Stomach (tissue), 19 donors: ENCODE measurements at places on chromosomes 6 and 20. TPM values are rescaled to one million over a fixed set of nuclear protein-coding genes. Genes with fewer than 3 reads are reported as not detected.

GRCh38 chr6:116695401-116695800 is 14.4 kb downstream of the KPNA5 start:
- no peak for DNase-seq

The PSORS1C2 gene
- not detected for total RNA-seq

The NTSR1 gene
- not detected for total RNA-seq

GRCh38 chr6:144292372-144292771 is 7.2 kb downstream of the UTRN start:
- DNase-seq: no peak

The MMP24 gene
- total RNA-seq: not detected

DNA sequence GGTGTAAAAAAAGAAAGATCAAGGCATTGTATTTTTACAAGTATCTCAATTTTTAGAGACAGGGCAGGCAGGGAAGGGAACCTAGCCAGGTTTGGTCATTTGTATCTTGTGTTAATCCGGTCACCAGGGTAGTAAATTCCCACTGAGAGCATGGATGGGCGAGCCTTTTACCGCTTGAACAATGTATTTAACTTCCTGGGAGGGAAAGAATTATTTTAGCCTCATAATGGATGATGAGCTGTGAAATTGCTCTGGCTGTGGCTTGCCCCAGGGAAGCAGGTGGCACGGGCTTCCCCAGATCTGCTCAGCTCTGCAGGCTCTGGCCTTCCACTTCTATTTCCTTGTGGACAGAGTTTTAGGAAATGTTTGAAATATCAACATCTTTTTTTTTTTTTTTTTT is 72.9 kb downstream of the TOX2 start:
- DNase-seq: no peak

The SLC32A1 gene
- total RNA-seq: not detected

DNA sequence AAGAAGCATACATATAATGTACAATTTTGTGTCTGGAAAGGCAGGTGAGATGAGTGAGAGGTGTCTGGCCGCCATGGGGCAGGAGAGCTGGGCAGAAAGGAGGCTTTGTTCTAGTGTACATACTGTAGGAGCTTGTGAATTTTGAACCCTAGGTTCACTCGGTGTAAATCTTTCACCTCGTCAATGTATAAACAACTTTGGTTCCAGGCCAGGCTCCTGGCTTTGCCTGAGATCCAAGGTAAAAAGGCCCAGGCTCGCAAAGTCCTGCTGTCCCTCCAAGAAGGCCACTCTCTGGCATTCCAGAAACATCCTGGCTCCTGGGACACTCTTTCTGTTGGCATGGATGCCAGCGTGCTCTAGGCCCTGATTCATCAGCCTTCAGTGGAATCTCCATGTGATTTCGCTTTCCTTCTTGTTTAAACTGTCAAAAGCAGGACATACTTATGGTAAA is 7.1 kb upstream of the SLC22A7 start:
- no peak for DNase-seq

DNA sequence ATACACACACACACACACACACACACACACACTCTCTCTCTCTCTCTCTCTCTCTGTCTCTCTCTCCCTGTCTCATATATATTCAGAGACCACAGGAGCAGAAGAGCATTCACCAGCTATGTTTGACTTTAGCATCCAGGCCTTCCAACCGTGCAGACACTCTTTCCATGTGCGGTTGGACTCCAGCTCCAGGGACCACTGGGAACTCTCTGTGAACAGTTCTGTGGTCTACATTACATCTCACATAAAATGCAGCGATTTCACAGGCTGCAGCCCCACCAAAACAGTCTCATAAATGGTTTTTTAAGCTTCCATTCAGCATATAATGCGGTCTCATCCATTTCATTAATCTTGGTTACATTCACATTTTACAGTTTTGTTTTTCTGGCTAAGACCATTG is 508.4 kb upstream of the SULF2 start:
- no peak for DNase-seq

DNA sequence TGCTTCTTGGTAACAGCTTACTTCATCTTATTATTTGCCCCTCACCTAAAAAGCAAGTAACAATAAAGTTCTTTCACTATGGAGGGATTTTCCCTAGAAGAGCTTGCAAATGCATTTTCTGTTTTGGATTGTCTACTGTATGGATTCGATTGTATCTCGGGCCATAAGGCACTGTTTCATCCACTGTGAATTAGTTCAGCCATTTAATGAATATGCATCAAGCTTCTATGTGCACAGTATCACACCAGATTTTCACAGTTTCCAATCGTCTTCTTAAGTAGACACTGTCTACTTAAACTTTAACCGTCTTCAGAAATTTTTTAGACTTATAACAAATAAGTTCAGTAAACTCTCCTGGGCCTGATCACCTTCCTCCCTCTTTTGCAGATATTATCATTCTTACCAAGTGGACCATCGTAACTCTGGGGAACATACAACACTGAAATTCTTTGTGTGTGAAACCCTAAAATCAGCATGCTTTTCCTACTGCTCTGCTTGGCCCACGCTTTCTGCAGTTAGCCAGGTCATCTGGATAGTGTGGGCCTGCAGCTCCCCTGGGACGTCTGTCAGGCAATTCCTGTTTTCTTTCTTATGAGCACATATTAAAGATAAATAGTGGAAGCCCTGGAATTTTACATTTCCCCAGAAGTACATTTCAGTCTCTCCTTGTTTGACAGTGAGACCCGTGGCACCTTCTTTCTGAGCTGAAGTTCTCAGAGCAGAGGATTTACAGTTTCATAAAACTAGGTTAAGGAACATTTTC is 136.5 kb upstream of the PDE10A start:
- DNase-seq: no peak

DNA sequence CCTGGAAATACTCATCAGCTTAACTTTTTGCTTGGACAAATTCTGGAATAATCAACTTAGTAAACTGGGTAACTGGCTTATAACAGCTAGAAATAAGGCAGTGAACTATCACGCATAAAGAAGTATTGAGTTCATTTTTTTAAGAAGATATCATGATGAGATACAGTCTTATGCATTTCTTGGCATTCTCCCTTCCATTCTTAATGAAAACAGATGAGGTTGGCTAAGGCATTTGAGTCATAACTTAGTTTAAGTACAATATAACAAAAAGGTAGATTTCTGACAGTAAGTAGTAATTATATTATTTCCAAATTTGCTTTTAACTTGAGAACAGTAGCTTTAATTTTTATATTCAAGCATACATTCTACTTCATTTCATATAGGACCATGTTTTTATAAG is 56.1 kb downstream of the SAMD5 start:
- no peak for DNase-seq

- DNase-seq: no peak
Observed at GRCh38 chr20:39698752-39699151, 736.6 kb downstream of the DHX35 start.

The PAX1 gene
- total RNA-seq: not detected

The C20orf141 gene
- total RNA-seq: not detected

- DNase-seq: peak; percentile 66
Observed at GRCh38 chr6:105794239-105794638, 291.9 kb upstream of the PRDM1 start.
